Neural crest cell (in vitro differentiated cells): ENCODE measurements at places on chromosomes 6 and 20. TPM values are rescaled to one million over a fixed set of nuclear protein-coding genes. Genes with fewer than 3 reads are reported as not detected.

The PTK6 gene
- total RNA-seq = not detected in 2 replicates

The COL12A1 gene
- 50.2 and 51.1 TPM in 2 replicates for total RNA-seq

The ULBP3 gene
- total RNA-seq = 16.4 and 17.5 TPM in 2 replicates

The LPA gene
- 0.43 and 0.65 TPM in 2 replicates for total RNA-seq

The TNXB gene
- total RNA-seq = 4.6 and 6.6 TPM in 2 replicates

The HUS1B gene
- total RNA-seq = 0.40 and 0.59 TPM in 2 replicates

The C6orf58 gene
- total RNA-seq = 0.82 TPM in 1 of 2 replicates, not detected in the other

The ZSCAN23 gene
- 11.8 and 12.5 TPM in 2 replicates for total RNA-seq

DNA sequence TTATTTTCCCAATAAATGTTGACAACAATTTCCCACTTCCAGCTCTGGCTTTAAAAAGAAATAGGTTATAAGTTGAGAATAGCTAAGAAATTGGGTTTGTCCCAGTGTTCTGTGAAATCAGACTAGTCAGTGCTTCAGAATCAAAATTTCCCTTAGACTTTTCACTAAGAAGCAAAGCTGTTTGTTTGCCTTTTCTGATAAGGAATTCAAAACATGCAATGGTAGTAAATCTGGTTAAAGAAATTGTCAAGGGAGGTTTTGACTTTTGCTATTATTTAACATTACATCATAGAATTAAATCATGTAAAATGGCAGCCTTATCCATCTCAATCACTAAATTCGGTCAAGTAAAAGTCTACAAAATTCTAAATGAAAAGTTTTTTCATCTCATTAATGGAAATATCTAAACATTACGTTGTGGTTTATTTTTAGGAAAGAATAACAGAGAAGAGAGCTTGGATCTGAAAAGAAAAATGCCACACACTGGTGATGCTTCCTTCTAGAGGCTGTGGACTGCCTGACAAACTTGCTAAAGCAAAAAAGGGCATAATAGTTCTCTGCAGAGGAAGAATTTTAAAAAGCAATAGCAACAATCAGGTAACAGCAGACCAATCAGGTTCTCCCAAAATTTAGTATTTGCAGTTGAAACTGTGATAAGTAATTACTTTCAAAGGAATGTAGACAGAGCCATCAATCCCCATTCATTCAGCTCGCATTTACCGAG is 36.4 kb downstream of the PLAGL1 start:
- no peak for DNase-seq

DNA sequence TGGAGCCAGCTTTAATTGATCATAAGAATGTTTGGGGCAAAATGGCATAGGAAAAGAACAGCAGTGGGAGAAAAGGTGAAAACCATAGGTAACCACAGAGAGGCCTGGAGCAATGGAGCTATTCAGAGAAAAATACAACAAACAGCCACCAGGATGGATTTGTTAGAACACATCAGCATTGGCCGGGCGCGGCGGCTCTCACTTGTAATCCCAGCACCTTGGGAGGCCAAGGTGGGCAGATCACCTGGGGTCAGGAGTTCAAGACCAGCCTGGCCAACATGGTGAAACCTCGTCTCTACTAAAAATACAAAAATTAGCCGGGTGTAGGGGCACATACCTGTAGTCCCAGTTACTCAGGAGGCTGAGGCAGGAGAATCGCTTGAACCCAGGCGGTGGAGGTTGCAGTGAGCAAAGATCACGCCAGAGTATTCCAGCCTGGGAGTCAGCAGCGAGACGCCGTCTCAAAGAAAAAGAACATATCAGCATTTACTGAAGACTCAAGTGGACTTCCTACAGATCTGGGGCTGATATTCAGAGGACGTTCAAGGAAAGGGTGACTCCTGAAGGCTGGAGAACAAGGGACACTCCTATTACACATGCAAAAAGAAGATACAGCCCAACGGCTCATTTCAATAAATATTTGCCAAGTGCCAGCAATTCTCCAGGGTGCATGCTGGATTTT is 20.2 kb downstream of the SNHG17 start:
- no peak for DNase-seq

- no peak for DNase-seq
Measured at GRCh38 chr6:166423781-166424180, 41.0 kb upstream of the MPC1 start.

DNA sequence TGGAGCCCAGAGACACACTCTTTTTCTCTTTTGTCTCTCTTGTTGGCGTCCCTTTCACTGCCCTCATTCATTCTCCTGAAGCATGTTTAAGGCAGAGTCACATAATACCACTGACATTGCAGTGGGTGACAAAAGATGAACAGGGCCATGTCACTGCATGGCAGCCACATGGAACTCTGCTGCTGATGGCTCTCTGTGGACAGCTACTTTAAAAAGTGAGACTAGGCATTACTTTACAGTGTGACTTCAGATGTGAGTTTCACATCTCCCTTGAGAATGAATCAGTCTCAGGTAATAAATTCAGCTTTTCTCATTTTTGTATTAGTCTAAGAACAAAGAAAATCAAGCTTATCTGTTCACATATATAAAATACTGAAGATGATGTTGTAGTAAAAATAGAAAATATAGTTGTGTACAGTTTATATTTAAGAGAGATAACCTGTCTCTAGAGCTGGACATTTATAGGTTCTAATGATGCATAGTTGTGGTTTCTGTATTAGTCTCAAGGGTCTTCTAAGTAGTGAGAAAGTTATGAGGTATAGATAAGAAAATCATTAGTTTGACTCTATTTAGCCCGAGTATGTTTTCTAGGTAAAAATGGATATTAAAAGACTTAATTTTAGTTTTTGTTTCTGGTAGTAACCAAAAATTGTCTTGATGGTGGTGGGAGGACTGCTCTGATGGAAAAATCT is 6.1 kb downstream of the MRS2 start:
- no peak for DNase-seq

GRCh38 chr6:16130437-16130891 is 1.6 kb downstream of the MYLIP start:
- no peak for DNase-seq

DNA sequence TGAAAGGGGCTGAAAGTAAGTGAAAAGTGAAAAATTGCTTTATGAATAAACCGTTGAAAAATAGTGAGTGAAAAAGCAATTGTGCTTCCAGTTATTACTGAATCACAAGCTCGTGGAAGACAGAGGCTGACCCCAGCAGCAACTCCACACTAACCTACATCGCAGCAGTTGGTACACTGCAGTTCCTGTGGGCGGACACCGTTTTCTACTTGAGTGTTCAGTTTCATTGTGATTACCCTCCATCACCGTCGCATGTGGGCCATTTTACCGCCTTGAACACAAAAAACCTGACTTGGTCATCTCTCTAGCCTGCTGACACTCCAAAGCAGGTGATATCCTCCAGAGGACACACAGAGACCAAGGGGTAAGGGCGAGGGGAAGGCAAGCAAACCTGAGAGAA is 28.4 kb downstream of the PRDM1 start:
- DNase-seq = no peak

- DNase-seq = no peak
Measured at GRCh38 chr20:37114012-37114411, 18.2 kb upstream of the RBL1 start.

GRCh38 chr6:116096979-116097816 is 3.5 kb upstream of the NT5DC1 start:
- no peak for DNase-seq

- no peak for DNase-seq
Measured at GRCh38 chr6:157405986-157406385, 25.0 kb downstream of the ZDHHC14 start.

DNA sequence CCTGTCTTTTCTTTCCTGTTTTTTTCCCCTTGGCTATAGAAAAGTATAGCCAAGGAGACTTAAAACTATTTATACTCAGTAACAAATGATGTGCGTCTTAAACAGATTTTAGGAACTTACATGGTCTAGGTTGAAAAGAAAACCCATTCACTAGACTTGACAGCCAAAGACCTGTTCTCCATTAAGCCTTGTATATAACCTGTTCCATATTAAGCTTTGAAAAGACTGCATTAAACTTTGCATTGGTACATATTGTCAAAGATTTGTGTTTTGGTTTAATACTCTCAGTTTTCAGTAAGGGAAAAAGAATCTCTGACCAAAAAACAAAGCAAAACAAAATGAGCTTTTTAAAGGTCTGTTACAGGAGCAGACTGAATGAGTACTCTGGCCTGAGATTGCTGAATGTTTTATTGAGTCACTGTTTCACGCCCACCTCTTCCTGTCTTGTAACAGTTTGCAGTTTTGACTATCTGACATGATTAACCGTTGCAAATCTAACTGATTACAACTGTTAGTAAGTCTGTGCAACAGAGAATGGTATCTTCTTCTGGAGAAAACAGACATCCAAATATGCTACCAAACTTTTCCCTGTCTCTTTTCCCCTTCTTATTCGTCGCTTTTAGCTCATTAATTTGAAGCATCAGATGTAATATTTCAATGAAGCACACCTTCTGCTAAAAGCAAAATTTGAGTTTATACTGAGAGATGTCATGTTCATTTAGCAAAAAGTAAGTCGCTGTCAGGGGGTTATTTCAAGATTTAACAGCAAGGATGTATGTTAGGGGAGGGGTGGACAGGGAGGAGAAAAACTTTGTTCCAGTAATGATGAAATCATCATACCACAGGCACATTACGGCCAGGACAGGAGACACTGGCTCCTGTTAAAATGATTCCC is 59.1 kb upstream of the SUPT3H start:
- no peak for DNase-seq

DNA sequence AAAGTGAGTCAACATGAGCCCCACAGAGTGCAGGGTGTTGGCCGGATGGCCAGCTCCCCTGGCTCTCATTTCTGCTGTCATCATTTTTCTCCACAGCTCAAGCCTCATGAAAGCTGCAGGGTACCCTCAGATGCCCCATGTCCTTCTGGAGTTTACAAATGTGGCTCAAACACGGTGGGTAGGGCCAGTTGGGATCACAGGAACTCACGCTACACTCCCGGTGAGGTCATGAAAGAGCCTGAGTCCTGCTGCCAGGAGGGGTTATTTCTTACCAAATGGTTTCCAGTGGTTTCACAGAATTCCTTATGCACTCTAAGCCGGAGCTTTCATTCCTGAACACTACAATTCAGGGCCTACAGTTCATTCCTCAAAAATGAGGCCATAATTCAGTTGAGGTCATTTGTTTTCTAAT is 78.7 kb downstream of the TMEM170B start:
- no peak for DNase-seq

DNA sequence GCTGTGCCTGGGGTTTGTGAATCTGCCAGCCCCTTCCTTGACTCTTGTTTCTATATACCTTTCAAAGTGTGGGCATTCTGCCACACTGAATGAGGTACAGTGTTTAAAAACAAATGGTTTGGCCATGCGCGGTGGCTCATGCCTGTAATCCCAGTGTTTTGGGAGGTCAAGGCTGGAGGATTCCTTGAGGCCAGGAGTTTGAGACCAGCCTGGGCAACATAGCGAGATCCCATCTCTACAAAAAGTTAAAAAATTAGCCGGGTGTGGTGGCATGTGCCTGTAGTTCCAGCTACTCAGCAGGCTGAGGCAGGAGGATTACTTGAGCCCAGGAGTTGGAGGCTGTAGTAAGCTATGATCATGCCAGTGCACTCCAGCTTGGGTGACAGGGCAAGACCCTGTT is 5.8 kb downstream of the FAM83D start:
- no peak for DNase-seq

GRCh38 chr6:93021235-93021915 is 398.0 kb downstream of the EPHA7 start:
- no peak for DNase-seq

GRCh38 chr6:160967833-160968232 is 23.7 kb upstream of the MAP3K4 start:
- DNase-seq = no peak

DNA sequence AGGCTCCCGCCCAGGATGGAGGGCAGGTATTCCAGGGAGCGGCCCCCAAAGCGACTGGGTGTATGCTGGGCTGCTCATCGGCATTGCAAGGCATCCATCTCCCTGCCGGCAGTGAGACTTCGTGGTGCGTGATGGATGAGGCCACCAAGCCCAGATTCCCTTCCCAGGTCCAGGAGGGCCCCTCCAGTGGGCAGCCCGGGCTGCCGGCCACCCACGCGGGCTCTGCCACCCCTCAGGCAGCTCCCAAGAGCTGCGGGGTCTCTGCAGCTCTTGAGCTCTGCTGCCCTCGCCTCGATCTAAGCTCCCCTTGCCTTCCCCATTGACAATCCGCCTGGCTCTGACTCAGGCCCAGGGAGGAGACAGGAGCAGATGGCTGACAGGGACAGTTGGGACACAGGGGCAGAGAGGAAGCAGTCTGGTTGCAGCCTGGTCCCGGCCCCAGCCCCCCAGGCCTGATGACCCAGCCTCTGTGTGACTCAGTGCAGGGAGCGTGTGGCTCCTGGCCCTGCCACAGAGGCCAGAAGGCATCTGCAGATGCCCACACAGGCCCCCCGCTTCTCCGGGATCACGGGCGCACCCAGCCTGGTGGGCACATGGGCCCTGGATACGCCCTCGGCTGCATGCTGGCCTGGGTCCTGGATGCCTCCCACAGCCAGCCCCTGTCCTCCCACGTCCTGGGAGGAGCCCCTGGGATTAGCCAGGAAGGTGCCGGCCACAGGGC is 33.0 kb downstream of the SLCO4A1 start:
- no peak for DNase-seq

- no peak for DNase-seq
Measured at GRCh38 chr6:43799551-43800297, 29.7 kb downstream of the VEGFA start.

DNA sequence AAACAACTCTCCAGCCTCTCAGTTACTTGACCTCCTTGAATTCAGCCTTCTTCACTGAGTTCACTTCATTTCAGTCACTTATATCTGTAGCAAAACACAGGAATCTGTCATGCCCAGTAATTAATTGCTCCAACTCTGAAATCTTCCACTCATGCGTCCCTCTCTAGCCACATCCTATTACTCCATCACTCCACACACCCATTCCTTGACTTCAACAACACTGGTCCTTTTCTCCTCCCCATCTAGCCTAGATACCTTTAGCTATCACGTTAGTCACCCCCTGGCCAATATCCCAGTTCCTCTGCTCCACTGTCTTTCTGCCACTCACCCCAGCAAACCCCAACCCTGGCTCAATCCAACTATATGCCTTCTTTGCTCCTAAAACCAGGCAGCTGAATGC is 7.7 kb downstream of the ZHX3 start:
- no peak for DNase-seq

- DNase-seq = no peak
Measured at GRCh38 chr6:68710916-68711315, 75.8 kb downstream of the ADGRB3 start.

GRCh38 chr20:878511-879307 is 37.4 kb downstream of the ANGPT4 start:
- DNase-seq = peak; percentile 64

DNA sequence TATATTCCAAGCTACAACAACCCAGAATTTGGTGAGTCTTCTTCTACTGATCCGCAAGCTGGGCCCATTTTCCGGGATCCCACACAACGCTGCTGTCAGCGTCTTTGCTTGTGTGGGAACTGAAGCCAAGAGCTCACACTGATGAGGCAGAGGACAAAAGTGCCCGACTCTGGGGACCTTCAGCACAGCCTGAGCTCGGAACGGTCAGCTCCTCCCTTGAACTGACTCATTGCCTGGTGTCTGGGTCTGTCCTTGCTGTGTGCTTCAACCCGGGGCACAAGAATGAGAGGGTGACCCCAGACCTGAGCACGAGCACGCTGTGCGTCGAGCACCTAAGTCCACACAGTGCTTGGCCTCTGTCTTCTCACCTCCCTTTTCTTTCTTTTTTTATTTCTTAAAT is 33.5 kb downstream of the DACT2 start:
- no peak for DNase-seq
